ENCODE measurements at places on chromosomes 5 and 9. TPM values are rescaled to one million over a fixed set of nuclear protein-coding genes. Genes with fewer than 3 reads are reported as not detected.

The EDIL3 gene
- 28.8 TPM for total RNA-seq

The DMRT2 gene
- not detected for total RNA-seq

The CDH10 gene
- total RNA-seq = not detected

The TEX48 gene
- not detected for total RNA-seq

The BTNL3 gene
- not detected for total RNA-seq

The SPINK1 gene
- not detected for total RNA-seq

The HCN1 gene
- not detected for total RNA-seq

The WNT8A gene
- not detected for total RNA-seq

The CARD9 gene
- total RNA-seq = 0.71 TPM

The CYLC2 gene
- not detected for total RNA-seq

The F12 gene
- total RNA-seq = 1.00 TPM
